ENCODE measurements at places on chromosomes 3 and 15. TPM values are rescaled to one million over a fixed set of nuclear protein-coding genes. Genes with fewer than 3 reads are reported as not detected.

GOLGA8M gene
- total RNA-seq = not detected

C2CD4B gene
- not detected for total RNA-seq

NPAP1 gene
- not detected for total RNA-seq

ZIC4 gene
- total RNA-seq = not detected

RFTN1 gene
- 3.3 TPM for total RNA-seq

MAP1A gene
- total RNA-seq = 0.99 TPM

SI gene
- not detected for total RNA-seq

SPPL2A gene
- total RNA-seq = 111 TPM

NIPA2 gene
- 109 TPM for total RNA-seq

CAND2 gene
- total RNA-seq = 0.26 TPM

GOLGA6B gene
- total RNA-seq = 0.09 TPM

KCNH8 gene
- not detected for total RNA-seq

TNFAIP8L3 gene
- total RNA-seq = 4.4 TPM

HGD gene
- 13.9 TPM for total RNA-seq

CHRNA3 gene
- 0.29 TPM for total RNA-seq

DNAJA4 gene
- total RNA-seq = not detected

TMEM212 gene
- total RNA-seq = not detected

C3orf20 gene
- total RNA-seq = not detected

RHCG gene
- total RNA-seq = 42.7 TPM

APOD gene
- 0.51 TPM for total RNA-seq

CHL1 gene
- not detected for total RNA-seq

HES1 gene
- 14.4 TPM for total RNA-seq

GPR27 gene
- total RNA-seq = 4.0 TPM

CEP97 gene
- 7.3 TPM for total RNA-seq

RAB6B gene
- total RNA-seq = 2.4 TPM

SCG5 gene
- total RNA-seq = 2.2 TPM

TLR9 gene
- not detected for total RNA-seq

NOX5 gene
- 0.38 TPM for total RNA-seq

TMEM207 gene
- not detected for total RNA-seq

ADGRG7 gene
- not detected for total RNA-seq

RTP4 gene
- not detected for total RNA-seq

TYRO3 gene
- total RNA-seq = 15.0 TPM

ZDHHC19 gene
- 0.21 TPM for total RNA-seq

BNC1 gene
- total RNA-seq = 0.49 TPM

TRPM7 gene
- total RNA-seq = 27.6 TPM

REC114 gene
- not detected for total RNA-seq

COPB2 gene
- total RNA-seq = 78.7 TPM

ADIPOQ gene
- total RNA-seq = not detected

PPP1R14D gene
- 0.28 TPM for total RNA-seq

CCK gene
- total RNA-seq = 1.4 TPM

MRAS gene
- total RNA-seq = 11.0 TPM

CEMIP gene
- 2.1 TPM for total RNA-seq

CPB1 gene
- total RNA-seq = not detected

CHRFAM7A gene
- 4.9 TPM for total RNA-seq

ATP2B2 gene
- 0.24 TPM for total RNA-seq

EFCAB12 gene
- total RNA-seq = 0.40 TPM

CATSPER2 gene
- total RNA-seq = 0.36 TPM

EPHB3 gene
- total RNA-seq = 0.37 TPM

NEK10 gene
- total RNA-seq = 1.8 TPM

SPINK8 gene
- not detected for total RNA-seq

ISLR2 gene
- total RNA-seq = 0.29 TPM

GOLGA8S gene
- 0.18 TPM for total RNA-seq
